NCI-H460 (cell line): ENCODE measurements at places on chromosomes 5 and 9. TPM values are rescaled to one million over a fixed set of nuclear protein-coding genes. Genes with fewer than 3 reads are reported as not detected.

Gene PCDH1
- total RNA-seq = 3.3 TPM in 2 replicates

DNA sequence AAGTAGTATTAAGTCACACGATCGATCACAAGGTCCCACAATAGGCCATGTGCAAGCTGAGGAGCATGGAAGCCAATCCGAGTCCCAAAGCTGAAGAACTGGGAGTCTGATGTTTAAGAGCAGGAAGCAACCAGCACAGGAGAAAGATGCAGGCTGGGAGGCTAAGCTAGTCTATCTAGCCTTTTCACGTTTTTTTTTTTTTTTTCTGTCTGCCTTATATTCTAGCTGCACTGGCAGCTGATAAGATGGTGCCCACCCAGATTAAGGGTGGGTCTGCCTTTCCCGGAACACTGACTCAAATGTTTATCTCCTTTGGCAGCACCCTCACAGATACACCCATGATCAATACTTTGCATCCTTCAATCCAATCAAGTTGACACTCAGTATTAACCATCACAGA, 6.5 kb downstream of the PPIP5K2 start:
- DNase-seq = no peak

Gene OBP2B
- not detected in 2 replicates for total RNA-seq

DNA sequence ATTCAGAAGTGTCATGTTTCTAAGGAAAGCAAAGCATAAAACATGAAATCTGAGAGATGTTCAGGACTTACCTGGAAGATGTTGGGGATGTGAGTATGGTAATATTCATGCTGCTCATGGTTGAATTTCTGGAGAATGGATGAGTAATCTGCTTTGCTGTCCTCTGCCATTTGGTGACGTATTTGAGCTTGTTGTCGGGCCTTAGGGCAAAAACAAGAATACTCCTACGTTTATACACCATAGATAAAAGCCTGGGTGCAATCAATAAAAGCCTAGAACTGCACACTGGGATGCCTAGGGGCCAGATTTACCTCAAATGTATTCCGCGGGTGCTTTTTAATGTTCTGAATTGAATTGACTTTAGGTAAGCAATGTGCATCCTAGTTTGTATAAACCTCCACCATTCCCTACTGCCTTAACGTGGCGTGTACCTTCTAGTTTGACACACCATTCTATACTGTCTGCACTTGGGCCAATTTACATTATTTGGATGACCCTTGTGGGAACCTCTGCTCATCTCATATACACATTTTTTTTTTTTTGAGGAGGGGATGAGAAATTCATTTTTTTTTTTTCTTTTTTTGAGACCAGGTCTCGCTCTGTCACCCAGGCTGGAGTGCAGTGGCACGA, 94.4 kb downstream of the USP20 start:
- no peak for DNase-seq

- no peak for DNase-seq
Measured at GRCh38 chr9:120289990-120290975, 289.7 kb downstream of the CDK5RAP2 start.

DNA sequence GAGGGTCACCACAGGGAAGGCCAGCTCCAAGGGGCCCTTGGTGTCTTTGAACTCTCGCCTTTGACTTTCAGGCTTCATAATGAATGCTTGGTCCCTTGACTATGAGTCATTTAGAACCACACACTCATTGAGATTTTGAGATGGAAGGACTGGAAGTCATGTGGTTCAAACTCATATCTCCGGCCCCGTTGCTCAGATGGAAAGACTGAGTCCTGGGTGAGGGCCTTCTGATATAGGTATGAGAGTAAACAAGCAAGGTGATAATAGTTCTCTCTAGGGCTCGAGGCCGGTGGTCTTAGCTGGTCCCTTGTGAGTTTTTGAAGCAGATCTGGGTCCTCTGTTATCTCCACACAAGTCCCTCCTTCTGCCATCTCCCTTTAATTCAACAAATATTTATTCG, 210.6 kb downstream of the PAX5 start:
- no peak for DNase-seq

Gene PCDHGB7
- total RNA-seq = 0.79 and 0.89 TPM in 2 replicates

GRCh38 chr5:111511831-111512374, 432 bp downstream of the STARD4 start:
- no peak for DNase-seq

Gene PKD2L2
- total RNA-seq = not detected in 2 replicates

GRCh38 chr5:16666883-16667398, 50.1 kb upstream of the RETREG1 start:
- no peak for DNase-seq

Gene PCDHA7
- 0.15 TPM in 1 of 2 replicates, not detected in the other for total RNA-seq

Gene OR2K2
- not detected in 2 replicates for total RNA-seq

- DNase-seq = no peak
Measured at GRCh38 chr5:79876456-79876855, 114.6 kb downstream of the MTX3 start.

DNA sequence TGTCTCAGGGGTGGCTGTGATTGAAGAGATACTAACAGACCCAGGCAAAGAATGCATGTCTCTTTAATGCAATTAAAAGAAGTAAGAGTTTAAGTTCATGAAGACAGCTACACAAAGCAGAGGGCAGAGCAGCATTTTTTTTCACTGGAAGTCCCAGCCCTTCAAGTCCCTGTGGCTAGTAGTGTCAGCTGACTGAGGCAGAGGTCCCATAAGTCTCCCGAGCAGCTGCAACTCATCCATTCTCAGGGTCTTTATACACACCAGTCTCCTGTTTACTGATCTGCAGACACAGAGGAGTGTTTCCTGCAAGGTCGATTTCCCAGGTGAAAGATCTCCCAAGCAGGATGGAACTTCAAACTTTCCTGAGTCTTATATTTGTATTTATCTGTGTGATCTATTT, 169.4 kb upstream of the GLRA1 start:
- DNase-seq = no peak

DNA sequence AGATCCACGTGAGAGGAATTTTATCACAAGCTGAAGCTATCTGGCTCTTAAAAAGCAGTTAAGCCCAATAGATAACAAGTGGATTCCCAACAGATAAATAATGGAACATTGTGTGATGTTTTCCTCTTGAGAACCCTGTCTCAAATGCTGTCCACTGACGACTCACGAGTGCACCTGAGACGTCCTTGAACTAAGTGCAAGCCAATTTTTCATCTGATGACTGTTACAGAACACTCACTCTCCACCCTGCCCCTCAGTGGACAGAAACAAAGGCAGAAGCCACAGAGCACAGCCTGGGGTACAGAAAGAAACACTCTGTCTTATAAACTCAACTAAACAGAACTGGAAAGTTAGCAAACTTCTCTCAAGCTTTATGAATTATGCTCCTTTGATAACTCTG, 199.5 kb downstream of the KCNN2 start:
- DNase-seq = no peak

Gene IL4
- total RNA-seq = not detected in 2 replicates

Gene TSSK1B
- total RNA-seq = not detected in 2 replicates

Gene PCAT7
- 2.1 and 2.7 TPM in 2 replicates for total RNA-seq

Gene SH3TC2
- total RNA-seq = 1.5 and 1.8 TPM in 2 replicates

Gene ADAMTSL2
- total RNA-seq = not detected in 2 replicates

DNA sequence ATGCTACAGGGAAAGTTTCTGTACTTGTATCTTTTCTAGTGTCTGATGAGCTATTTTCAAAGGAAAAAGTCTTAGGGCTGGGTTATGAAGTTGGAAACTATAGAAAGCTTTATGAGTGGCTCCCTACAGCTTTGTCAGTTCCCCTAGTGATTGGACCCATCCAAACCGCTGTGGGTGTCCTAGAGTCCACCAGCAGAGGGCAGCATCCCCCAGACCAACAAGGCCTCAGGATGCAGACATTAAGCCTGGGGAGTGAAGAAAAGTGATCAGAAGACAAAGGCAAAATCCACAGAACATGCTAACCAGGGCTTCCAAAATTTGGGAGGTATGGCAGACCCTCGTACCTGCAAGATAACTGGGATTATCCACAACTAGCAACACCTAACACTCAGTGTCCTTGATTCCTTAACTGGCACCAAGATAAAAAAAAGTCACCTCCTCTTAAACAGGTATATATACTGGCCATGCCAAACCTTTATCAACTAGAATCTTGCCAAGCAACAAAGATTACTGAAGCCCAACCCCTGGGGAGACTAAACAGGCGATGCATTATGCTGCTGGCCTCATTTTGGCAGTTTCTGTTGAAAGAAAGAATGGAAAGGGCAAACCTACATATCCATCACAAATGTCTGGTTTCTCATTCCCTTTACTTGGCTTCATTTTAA, 110.4 kb upstream of the NR5A1 start:
- DNase-seq = peak; percentile 74

DNA sequence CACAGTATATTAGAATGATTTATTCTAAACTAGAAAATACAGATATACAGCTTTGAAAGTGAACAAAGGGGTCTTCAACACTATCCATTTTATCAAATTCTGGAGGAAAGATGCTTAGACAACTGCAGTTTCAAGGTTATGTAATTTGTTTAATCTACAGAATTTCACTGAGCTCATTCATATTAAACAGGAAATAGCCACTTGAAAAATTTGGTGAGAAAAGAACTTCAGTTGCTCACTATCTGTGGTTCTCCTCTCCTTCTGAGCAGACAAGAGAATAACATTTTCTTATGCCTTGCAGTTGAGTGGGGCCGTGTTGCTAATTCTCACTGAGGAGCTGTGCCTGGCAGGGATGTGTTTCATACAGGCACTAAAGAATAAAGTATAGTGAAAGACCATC, 1428.2 kb downstream of the CDH12 start:
- DNase-seq = no peak

- no peak for DNase-seq
Measured at GRCh38 chr9:116959809-116960208, 272.7 kb downstream of the TRIM32 start.

DNA sequence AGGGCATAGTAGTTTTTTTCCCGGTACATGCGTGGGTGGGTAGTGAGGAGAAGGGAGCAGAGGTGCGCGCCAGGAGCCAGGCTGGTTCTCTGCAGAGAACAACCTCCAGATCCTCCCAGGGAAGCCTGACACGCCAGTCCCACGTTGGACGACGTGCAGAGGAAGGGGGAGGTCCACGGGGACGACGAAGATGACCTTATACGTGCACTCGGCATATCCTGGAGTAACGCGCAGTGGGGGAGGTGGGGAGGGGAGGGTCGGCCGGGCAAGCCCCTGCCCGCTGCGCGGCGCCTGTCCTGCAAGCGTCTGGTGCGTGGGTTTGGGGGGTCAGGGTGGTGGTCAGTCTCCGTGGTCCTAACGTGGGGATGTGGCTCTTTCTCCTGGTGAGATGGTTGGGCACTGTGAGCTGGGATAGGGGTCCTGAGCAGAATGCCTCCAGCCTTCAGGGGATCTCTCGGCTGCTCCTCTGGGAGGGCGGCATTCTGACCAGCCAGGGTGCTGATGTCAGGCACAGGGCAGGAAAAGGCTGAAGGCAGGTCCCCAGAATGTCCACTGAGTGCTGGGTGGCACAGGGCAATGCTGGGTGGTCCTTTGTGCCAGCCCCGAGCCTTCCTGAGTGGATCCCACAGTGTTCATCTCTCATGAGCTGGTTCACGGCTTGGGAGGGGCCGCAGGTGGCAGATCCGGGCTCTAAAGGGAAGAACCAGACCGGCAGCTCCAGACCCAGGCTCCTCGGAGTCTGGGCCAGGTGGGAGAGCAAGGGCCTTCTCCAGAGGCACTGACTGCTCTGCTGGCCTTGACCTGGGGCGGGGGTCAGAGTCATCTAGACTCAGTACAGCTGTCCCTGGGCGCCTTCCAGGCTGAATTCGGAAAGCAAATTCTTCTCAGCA, 10.5 kb upstream of the SCGB3A1 start:
- no peak for DNase-seq

Gene WNK2
- 4.5 and 4.8 TPM in 2 replicates for total RNA-seq

DNA sequence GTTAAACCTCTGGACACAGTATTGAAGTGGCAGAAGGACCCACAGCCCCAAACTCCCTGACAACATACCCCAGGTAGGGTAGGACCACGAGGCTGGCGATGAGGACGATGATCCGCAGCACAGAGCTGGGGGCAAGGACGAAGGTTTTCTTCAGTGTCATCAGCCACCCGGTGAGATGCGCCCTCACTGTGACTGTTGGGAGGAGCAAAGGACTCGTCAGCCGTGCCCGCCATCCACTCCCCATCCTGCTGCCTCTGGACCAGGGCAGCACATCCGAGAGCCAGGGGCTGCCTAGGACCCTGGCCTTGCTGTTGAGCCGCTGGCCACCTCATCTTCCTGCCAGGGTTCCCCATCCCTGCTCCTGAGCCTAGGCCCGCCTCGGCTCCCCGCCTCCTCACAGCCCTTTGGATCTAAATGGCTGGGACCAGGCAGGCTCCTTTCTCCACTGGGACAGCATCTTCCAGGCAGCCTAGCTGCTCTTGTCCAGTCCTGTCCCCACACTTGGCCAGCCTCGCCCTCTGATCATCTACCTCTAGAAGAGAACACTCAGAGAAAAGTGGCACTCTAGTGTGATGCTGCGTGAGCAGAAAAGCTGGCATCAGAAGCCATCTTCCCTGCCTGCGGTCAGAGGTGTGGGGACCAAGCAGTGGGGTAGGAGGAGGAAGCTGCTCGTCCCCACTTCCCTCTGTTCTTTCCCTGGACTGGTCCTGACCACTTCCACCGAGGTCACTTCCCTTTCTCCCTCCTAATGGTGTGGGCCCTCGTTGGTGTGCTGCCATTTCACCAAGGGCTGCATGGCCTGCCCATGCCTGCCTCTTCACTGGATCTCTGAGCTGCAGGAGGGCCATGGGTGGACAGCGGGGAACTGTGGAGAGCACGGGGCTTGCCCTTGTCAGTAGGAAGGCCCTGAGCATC, 49.2 kb downstream of the OTULIN start:
- no peak for DNase-seq

- DNase-seq = peak; percentile 43
Measured at GRCh38 chr5:79255786-79256557, 20.0 kb downstream of the JMY start.
